ENCODE measurements at places on chromosomes 5 and 9. TPM values are rescaled to one million over a fixed set of nuclear protein-coding genes. Genes with fewer than 3 reads are reported as not detected.

- no peak for DNase-seq
- H3K4me1 ChIP-seq: no peaks in the 10 kb centered on the region
- no peak overlapping the region for H3K4me3 ChIP-seq
- no peaks in the 10 kb centered on the region for H3K36me3 ChIP-seq
- H3K27me3 ChIP-seq: no peaks in the 10 kb centered on the region
- no peak overlapping the region for H3K27ac ChIP-seq
Observed at GRCh38 chr9:17865881-17866280, 287.0 kb downstream of the SH3GL2 start.

Gene PRRC1
- total RNA-seq: 56.7 TPM

DNA sequence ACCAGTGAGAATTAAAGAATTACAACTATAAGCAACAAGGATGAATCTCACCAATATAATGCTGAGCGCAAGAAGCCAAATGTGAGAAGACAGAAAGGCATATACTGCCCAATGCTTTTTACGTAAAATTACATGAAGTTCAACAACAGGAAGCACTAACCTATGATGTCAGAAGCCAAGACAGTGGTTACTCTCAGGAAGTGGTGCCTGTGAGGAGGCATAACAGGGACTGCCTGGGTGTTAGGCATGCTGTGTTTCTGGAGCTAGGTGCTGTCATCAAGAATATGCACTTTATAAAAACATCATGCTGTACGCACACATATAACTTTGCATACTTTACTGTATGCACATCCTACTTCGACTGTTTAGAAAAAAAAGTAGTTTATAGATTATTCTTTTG, 30.1 kb downstream of the FRMD3 start:
- H3K27me3 ChIP-seq: no peaks in the 10 kb centered on the region
- no peak overlapping the region for H3K4me3 ChIP-seq
- no peak for DNase-seq
- H3K27ac ChIP-seq: no peak overlapping the region
- H3K36me3 ChIP-seq: no peaks in the 10 kb centered on the region
- H3K4me1 ChIP-seq: no peaks in the 10 kb centered on the region

DNA sequence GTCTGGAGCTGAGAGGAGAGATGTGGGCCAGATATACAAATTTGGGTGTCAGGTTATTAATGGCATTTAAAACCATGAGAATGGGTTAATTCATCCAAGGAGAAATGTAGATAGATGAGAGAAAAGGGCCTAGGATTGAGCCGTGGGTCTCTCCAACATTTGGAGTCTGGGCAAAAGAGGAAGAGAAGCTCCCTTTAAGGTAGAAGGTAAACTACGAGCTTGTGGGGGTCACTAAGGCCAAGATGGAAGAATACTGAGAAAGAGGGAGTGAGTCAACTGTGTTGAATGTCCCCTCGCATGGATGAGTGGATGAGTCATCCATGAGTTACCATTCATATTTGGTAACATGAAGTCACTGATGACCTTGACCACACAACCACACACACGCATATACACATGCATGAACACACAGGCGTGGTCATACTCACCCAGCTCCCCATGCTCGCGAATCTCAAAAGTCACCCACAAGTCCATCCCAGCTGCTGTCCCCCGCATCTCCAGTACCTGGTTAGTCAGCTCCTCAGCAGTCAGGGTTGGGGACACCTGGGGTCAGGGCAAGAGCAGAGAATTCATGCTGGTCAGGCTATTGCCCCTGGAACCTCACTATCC, 6.8 kb upstream of the FCHSD1 start:
- no peaks in the 10 kb centered on the region for H3K27me3 ChIP-seq
- H3K36me3 ChIP-seq: no peaks in the 10 kb centered on the region
- no peak overlapping the region for H3K4me3 ChIP-seq
- no peak for DNase-seq
- H3K27ac ChIP-seq: no peak overlapping the region

Gene MPDZ
- total RNA-seq: 35.1 TPM

DNA sequence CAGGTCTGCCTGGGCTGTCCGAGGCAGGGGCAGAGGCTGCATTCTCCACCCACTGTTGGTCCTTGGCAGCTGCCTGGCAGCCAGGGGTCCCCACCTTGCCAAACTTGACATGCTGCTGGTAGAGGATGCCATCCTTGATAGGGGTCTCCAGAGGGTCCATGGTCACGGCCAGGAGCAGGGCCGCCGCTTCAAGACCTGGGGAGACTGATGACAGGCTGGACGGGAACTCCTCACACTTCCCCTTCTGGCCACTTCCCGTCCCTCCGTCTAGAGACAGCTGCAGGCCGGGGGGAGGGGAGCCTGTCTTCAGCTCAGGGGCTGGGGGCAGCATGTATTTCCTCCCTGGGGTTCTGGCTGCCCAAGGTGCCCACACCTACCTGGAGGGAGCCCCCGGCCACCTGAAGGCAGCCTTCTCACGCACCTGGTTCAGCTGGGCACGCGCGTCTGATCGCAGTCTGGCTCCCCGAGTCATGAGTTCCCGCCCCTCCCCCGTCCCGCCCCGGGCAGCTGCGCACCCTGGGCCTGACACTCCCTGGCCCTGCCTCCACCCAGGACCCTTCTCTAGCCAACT, at the start of gene DOK3:
Gene DOK3 (minus strand): TSS at position 446 of the 571 bp plus-strand sequence. CDS start 286 bp downstream, at position 160.
- H3K27me3 ChIP-seq: no peaks in the 10 kb centered on the region
- H3K4me3 ChIP-seq: no peak within 1 kb of the TSS
- DNase-seq: no peak
- H3K27ac ChIP-seq: no peak within 1 kb of the TSS

GRCh38 chr5:172758834-172759149, 12.2 kb downstream of the DUSP1 start:
- no peak for DNase-seq
- no peaks in the 10 kb centered on the region for H3K36me3 ChIP-seq
- no peak overlapping the region for H3K4me3 ChIP-seq
- peaks cover 13% of the 10 kb centered on the region for H3K4me1 ChIP-seq
- no peaks in the 10 kb centered on the region for H3K27me3 ChIP-seq

- H3K27me3 ChIP-seq: no peaks in the 10 kb centered on the region
- H3K4me3 ChIP-seq: no peak overlapping the region
- no peak for DNase-seq
- H3K4me1 ChIP-seq: no peaks in the 10 kb centered on the region
- no peak overlapping the region for H3K27ac ChIP-seq
- H3K36me3 ChIP-seq: no peaks in the 10 kb centered on the region
Observed at GRCh38 chr5:30991462-30991861, 202.0 kb upstream of the CDH6 start.

GRCh38 chr5:62343428-62343827, 37.4 kb downstream of the KIF2A start:
- H3K4me1 ChIP-seq: no peaks in the 10 kb centered on the region
- peaks cover 2% of the 10 kb centered on the region for H3K36me3 ChIP-seq
- DNase-seq: no peak

DNA sequence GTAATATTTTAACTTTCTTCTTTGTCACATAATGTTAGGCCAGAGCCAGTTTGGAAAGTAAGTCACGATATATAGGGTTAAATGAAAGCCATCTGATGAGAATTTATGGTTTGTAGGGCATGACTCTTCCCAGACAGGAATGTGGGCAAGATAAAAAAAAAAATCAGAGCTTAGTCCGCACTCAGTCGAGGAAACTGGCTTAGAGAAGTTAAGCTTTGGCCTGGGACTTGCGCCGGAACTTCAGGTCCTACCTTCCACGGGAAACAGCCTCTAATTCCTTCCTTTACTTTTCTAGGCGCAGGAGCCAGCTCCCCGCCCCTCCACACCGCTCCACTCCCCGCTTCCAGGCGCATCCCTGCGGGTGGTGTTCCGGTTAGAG, 475 bp downstream of the DDX31 start:
- H3K4me1 ChIP-seq: peaks cover 7% of the 10 kb centered on the region
- H3K27me3 ChIP-seq: no peaks in the 10 kb centered on the region
- peak overlapping the region; percentile 70 for H3K4me3 ChIP-seq
- DNase-seq: peak; percentile 90
- peak overlapping the region; percentile 98 for H3K27ac ChIP-seq

Gene CAMK4
- total RNA-seq: 0.88 TPM
